ENCODE measurements at places on chromosomes 2 and 18.

GRCh38 chr18:70355620-70356385 lies 67.0 kb downstream of the SOCS6 start:
- no peak for DNase-seq

DNA sequence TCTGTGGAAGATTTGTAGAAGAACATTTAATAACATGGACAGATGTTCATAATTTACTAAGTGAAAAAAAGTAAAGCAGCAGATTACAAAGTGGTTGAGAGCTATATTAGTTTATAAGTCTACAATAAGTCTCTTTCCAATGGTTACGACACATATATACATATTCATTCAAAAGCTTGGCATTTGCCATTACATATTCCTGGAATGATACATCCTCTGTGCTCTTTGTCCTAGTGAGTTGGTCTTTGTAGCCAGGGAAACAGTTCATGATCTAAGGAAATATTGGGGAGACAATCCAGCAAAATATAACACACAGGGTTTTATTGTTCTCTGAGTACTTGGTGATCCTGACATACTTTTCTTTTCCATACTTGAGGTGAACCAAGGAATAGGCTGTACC lies 32.5 kb upstream of the SOS1 start:
- no peak for DNase-seq

DNA sequence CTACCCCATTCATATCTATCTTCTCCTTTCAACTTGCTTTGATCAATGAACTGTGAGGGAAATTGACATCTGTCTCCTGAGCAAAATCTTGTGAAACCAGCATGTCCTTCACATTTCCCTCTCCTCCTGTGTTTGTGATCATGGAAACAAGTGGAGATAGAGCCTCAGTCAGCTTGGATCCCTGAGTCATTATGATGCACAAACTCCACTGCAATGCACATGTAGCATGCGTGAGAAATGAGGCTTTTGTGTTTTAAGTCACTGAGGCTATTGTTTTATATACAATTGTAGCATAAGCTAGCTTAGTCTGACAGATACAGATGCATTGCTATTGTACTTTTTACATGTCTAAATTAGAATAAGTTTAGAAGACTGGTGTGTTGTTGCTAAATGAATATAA lies 85.2 kb upstream of the HNMT start:
- DNase-seq, result no peak

- no peak for DNase-seq
These were observed 10.6 kb downstream of the IRS1 start for GRCh38 chr2:226788881-226789490.

DNA sequence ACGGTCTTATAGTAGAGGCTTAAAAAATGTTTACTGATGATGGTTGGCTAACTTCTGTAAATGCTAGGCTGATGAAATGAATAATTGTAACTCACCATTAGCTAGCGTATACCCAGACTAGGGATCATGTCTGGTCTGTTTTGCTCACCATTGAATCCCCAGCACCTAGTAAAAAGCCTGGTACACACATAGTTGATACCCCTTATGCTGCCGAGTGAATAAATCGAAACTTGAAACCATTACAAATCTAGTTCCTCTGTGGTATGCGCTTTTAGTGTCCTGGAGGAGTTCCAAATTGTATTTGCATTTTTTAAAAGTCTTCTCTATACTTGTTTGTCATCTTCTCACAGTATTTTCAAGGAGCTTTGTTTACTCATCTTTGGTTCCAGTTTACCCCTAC lies 1.3 kb downstream of the TAF1B start:
- no peak for DNase-seq

DNA sequence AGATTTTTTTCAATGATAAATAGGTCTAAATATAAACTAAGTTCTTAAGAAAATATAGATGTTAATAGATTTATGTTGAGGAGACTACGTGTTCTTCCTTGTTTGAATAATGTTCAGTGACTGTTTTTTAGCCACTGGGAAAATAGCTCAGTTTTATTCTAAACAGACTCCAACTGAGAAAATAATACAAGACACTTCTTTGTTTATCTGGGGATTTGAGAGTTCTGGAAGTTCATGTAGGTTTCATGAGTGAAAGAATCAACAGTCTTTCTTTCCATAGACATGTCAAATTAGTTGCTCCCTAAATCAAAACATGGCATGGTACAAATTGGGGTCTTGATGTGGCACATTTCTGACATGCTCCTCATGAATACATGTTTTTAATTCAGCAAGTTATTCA lies 177.7 kb downstream of the MREG start:
- DNase-seq, result no peak
